ENCODE measurements at places on chromosomes 5 and 9.
A peak's percentile ranks its signal among the peaks of the same experiment; 100 is the strongest.

GRCh38 chr5:154644745-154645411 is 110.3 kb upstream of the LARP1 start:
- no peak for DNase-seq

DNA sequence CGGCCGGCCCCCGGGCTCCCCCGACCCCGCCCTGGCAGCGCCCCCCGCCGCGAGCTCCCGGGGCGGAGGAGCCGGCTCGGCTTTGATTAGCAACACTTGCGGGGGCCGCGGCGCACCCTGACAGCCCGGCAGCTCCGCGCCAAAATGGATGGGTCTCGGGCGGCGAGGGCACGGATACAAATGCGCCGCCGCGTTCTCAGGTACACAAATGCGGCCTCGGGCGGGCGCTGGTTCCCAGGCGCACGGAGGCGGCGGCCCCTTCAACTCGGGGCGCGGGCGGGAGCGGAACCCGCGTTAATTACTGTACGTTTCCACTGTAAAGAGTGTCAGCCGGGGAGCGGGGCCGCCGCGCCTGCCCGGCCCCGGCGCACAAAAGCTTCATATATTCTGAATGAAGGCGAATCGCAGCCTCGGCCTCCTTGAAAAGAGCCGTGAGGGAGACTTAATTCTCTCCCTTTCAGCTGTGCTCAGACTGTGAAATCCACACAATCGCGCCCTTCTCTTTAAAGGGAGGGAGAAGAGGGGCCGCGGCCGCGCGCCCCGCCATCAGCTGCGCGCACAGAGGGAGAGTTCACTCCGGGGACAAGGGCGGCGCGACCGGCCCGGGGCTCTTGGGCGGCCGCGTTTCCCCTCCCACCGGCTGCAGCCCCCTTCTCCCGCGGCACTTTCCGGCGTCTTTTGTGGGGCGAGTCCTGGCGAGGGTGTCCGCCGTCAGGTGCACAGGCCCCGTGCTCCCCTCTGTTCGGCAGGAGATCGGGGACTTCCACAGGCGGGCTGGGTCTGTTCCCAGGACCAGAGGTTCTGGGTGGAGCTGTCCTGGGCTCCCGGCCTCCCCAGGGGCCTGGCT is 27.0 kb downstream of the MSX2 start:
- DNase-seq: peak; percentile 34

- DNase-seq: no peak
Measured at GRCh38 chr5:176317534-176318374, 43.8 kb downstream of the KIAA1191 start.

DNA sequence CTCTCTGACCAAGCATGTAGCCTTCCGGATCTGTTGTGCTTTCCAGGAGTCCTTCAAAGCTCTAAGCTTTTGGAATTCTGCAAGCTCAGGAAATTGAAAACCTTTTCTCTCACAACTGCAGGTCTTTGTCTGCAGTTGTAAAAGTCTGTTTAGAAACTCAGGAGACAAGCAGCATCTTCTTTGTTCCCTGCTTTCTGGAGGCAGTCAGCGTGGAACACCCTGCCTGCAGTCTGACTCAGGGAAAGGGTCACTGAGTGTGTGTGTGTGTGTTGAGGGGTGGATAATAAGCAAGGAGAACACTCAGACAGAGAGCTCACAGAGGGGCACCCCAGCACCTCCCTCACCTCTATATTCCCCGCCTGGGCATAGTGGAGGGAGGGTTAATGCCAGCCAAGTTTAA is 29.1 kb downstream of the KCNIP1 start:
- DNase-seq: no peak

- no peak for DNase-seq
Measured at GRCh38 chr9:98020476-98021145, 35.9 kb upstream of the NANS start.

GRCh38 chr9:124139001-124139400 is 118.7 kb upstream of the NEK6 start:
- DNase-seq: no peak
